Progenitor cell of endocrine pancreas (in vitro differentiated cells): ENCODE measurements at places on chromosomes 2 and 18.

DNA sequence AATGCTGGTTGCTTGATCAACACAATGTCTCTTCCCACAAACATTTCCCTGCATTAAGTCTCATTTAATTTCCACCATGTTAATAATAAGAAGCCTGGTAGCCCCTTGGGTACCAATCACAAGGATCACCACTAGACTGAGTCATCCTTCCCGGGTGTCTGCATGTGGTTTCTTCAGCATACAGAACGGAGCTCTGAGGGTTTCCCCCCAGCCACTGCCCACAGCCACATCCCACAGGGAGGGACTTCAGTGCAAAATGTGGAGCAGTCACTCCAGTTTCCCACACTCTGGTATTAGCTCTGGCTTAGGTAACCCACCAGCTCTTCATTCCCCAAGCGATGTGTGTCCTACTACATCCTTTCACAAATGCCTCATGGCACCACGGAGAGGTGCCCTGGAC is 42.7 kb upstream of the POLE4 start:
- DNase-seq, result no peak

DNA sequence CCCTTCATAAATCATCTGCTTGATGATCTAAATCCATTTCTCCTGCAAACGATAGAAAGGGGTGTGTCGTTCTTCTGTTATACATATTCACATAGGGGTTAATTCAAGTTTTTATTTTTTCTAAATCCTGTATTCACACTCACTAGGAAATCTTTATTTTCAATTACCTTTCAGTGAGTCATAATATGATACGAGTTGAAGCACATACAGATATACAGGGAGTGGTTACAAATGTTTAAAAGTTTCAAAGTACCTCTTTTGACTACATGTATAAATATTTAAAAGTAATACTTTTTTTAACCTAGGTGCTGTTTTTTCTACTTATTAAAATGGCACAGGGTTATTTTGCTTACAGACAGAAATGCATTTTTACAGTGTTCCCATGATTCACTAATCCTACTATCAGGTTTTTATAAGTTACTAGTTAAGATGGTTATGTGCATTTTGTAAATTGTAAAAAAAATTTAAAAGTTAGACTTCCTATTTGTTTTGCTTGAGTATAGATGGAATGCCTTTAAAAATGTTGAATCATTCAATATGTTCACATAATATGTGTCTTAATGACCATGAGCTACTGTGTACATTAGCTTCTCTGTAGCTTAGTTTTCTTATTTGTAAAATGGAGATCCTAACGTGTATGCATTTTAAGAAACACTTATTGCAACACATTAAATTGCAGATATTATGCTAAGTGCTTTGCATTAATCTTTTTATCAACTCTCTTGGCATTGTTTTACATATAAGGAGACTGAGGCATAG is 1378.1 kb downstream of the DSC3 start:
- DNase-seq, result no peak

DNA sequence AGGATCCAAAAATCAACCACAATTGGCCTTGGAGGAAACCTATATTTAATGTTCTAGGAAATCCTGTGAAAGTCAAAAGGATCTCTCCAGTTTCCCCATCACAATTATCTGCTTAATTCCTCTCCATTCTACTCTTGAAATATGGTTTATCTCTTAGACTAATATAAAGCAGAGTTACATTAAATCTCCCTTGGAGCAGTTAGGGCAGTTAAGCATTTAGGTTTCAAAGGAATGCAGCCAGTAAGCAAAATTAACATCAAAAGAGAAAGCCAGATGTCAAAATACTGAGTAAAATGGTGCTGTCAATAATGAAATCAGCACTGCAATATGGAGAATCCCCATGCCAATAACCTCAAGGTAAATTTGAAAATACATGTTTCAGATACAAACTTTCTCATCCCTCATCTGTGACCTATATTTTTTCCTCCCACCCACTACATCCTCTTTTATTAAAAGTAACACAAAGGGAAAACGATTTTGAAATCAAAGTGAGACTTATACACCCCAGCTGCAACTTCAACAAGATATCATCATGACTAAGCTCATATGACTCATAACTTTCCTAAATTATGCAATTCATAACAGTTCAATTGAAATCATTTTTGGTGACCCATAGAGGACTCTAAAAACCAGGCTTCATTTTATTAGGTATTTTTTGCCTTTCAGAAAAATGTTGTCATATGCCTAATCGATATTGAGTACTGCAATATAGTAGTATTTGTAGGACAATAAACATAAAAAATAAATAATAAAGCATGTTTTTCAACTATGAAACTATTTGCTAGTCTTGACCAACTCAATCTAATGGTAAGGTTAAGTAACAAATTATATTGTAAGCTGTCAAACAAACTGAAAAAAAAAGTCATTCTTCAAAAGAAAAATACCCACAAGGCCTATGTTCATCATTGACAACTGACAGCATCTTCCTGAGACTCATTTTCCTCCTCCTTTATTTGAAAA is 3.1 kb downstream of the ADAM17 start:
- DNase-seq, result no peak

DNA sequence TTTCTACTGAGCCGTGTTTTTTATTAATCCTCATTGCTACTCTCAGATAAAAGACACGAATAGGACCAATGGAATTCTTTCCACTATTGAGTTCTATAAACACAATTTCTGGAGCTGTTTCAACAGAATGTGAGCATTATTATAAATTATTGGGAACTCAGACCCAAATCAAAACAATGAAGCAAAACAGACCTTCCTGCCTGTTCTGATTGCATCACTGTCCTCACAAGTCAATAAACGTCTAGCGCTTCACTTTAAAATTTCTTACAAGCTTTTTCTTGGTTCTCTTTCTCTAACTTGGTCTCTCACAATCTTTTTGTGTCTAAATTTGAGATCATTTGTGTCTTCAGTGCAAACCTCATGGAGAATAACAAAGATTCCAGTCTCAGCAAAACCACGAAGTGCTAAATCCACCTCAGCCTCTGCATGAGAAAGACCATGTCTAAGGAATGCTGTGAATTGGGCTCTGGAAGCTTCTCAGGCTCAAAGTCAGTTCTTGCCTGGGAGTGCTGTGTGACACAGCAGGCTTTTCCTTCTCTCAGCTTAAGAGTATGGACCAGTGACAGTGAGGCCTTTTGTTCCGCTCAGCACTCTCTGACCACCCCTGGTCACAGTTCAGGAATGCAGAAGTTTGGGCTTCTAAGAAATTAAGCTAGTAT is 22.8 kb downstream of the ARHGAP28 start:
- no peak for DNase-seq

GRCh38 chr18:27685807-27686412 is 491.0 kb downstream of the CDH2 start:
- DNase-seq, result no peak

- DNase-seq, result no peak
Observed at GRCh38 chr2:148305476-148305875, 284.6 kb downstream of the MBD5 start.

DNA sequence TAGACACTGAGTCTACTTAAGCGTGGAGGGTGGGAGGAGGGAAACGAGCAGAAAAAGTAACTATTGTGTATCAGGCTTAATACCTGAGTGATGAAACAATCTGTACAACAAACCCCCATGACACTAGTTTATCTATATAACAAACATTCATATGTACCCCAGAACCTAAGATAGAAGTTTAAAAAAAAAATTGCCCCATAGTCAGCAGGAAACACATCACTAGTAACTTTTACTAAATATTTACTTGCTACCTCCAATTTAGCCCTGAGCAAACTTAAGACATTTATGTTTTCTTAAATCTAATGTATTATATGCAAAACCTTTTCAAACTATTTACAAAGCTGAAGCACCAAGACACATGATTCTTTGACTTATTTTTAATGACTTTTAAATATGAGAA is 5.6 kb downstream of the REV1 start:
- no peak for DNase-seq

GRCh38 chr2:15485949-15486348 is 75.2 kb downstream of the NBAS start:
- DNase-seq, result no peak

GRCh38 chr18:4960578-4960977 is 236.5 kb downstream of the AKAIN1 start:
- no peak for DNase-seq

DNA sequence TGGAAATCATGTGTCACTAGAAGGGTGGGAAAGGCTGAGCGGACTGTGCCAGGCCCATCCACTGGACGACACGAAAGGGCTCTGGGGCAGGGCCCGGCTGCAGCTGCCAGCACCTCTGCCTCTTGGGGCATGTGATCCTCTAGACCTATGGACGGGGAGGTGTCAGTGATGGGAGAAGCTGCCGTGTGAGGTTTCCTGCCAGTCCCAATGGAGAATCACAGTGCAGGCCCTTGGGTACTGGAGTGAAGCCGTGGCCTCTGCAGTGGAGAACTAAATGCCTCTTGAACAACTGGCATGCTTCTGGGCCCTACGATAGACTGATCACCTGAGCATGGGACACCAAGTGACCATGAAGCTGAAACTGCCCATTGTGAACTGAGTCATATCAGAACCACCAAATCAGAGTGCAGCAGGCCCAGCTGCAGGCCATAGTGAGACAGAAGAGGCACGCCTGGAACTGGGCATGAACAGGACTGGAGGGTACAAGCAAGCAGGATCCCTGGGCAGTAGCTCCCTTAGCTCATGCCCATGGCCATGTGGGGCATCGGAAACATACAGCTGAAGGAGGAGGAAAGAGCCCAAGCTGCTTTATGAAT is 18.8 kb upstream of the RHOB start:
- no peak for DNase-seq

GRCh38 chr2:33502025-33502424 is 25.6 kb downstream of the RASGRP3 start:
- DNase-seq, result no peak

DNA sequence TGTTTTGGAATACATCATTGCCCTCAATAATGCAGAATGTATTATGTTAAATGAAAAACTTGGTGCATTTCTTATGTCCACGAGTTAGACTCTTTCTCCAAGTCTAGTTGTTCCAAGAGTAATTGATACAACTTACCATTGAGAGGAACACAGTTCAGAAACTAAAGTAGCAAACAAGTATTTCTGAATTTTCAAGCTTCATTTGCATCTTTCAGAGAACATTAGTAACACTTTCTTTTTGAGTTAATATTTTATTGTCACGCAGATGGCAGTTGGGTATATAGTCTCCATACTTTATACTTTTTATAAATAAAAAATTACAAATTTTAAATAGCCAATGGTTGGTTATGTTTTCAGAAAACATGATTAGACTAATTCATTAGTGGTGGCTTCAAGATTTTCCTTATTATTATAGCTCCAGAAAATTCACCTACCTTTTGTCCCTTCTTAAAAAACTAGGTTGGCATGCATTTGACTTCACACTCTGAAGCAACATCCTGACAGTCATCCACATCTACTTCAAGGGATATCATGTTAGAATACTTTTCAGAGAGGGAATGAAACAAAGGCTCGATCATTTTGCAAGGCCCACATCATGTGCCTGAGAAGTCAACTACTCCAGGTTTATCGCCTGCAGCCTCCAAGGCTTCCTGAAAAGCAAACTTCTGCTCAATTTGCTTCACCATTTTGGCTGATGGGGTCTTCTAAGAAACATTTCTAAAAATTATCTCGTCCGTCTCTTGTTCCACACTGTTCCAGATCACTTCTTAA is 29.9 kb downstream of the LYPD6B start:
- DNase-seq, result no peak

DNA sequence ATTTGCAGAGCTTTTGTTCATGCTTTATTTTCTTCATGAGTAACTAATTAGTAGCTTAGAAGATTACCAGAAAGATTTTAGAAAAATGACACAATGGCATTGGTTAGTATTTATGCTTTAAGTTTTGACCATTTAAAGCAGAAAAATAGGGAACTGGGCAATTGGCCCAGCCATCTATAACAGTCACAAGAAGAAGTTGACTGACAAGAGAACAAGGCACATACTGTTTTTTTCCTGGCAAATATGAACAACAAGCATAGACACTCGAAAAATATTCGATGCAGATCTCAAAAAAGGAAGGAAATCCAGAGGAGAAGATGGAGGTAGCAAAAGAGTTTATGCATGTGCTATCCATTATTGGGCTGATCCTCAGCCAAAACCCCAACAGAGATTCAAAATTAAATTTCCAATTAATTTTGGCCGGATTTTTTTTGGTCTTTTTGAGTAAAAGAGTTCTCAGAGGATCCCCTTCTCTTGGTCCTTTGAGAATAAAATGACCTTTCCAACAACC is 200.8 kb upstream of the SLC35G4 start:
- no peak for DNase-seq

DNA sequence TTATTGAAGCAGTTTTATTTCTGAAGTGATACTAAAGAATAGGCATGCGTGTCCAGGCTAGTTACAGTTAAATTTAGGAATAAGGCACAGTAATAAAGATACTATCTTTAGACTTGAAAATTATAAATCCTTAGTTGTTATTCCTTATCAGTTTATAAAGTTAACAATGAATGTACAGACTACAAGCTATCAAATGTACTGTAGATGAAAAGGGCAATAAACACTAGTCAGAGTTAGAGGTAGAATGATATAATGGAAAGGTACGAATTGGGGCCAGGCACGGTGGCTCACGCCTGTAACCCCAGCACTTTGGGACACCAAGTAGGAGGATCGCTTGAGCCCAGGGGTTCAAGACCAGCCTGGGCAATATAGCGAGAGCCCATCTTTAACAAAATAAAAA is 3.9 kb downstream of the RBKS start:
- DNase-seq, result no peak

- DNase-seq, result no peak
Observed at GRCh38 chr2:74676331-74676730, 22.3 kb downstream of the SEMA4F start.

- DNase-seq, result no peak
Observed at GRCh38 chr2:181371782-181372645, 85.2 kb upstream of the ITGA4 start.

GRCh38 chr2:213085538-213085937 is 65.9 kb downstream of the IKZF2 start:
- DNase-seq, result no peak

GRCh38 chr2:162734287-162734686 is 104.3 kb downstream of the KCNH7 start:
- no peak for DNase-seq

DNA sequence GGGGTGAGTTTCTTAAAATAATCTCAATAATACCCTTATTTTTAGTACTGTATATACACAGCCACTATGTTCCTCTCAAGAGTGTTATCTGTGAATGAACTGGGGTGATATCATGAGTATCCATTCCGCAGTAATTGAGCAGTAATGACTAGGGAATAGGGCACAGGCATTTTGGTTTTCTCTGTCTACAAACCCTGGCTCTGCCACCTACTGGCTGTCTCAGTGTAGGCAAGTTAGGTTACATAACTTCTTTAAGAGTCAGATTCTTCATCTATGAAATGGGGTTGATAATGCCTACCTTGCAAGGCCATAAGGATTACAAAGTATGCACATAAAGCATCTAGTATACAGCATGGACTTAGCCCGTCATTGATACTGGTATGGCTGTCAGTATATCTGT is 555.8 kb downstream of the NRXN1 start:
- no peak for DNase-seq

- no peak for DNase-seq
Observed at GRCh38 chr2:86275384-86275799, 62.0 kb downstream of the REEP1 start.
